Calu3 (cell line): ENCODE measurements at places on chromosomes 1 and 21. TPM values are rescaled to one million over a fixed set of nuclear protein-coding genes. Genes with fewer than 3 reads are reported as not detected.

ZMYND12 gene
- total RNA-seq = 0.83 and 1.1 TPM in 2 replicates

RPAP2 gene
- 21.6 and 22.5 TPM in 2 replicates for total RNA-seq

FCRL6 gene
- total RNA-seq = not detected in 2 replicates

UTS2 gene
- not detected in 2 replicates for total RNA-seq
